Activated CD4-positive, alpha-beta T cell treated with anti-CD3 and anti-CD28 coated beads for 1 hour (primary cell): ENCODE measurements at places on chromosomes 3 and 15.

GRCh38 chr15:64461721-64462162 lies 1.4 kb downstream of the ZNF609 start:
- no peak for DNase-seq

DNA sequence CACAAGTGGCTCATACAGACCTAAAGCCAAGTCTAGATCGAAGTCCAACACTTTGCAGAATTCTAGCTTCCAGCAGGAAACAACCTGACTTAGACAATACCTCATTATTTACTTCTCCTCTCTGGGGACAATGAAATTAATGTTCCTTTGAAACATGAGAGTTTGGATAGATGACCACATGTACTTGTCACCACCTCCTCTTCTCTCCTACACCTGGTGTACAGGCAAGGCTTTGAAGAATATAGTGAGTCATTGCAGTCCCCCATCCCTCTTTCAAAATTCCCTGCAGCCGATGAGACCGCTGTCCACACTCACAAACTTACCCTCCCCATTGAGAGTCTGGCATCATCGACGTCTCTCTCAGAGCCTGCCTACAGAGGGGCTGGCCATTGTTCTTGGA lies 189.0 kb upstream of the HES1 start:
- DNase-seq, result no peak

- no peak for DNase-seq
Observed at GRCh38 chr3:143122089-143122430, 2.5 kb downstream of the CHST2 start.

GRCh38 chr3:67647390-67647878 lies 7.0 kb downstream of the SUCLG2 start:
- no peak for DNase-seq

- DNase-seq, result no peak
Observed at GRCh38 chr3:8800016-8800415, 30.6 kb upstream of the OXTR start.

- no peak for DNase-seq
Observed at GRCh38 chr15:69000725-69001503, 13.6 kb upstream of the NOX5 start.

GRCh38 chr15:48021336-48022086 lies 99.3 kb upstream of the SLC24A5 start:
- DNase-seq, result no peak

DNA sequence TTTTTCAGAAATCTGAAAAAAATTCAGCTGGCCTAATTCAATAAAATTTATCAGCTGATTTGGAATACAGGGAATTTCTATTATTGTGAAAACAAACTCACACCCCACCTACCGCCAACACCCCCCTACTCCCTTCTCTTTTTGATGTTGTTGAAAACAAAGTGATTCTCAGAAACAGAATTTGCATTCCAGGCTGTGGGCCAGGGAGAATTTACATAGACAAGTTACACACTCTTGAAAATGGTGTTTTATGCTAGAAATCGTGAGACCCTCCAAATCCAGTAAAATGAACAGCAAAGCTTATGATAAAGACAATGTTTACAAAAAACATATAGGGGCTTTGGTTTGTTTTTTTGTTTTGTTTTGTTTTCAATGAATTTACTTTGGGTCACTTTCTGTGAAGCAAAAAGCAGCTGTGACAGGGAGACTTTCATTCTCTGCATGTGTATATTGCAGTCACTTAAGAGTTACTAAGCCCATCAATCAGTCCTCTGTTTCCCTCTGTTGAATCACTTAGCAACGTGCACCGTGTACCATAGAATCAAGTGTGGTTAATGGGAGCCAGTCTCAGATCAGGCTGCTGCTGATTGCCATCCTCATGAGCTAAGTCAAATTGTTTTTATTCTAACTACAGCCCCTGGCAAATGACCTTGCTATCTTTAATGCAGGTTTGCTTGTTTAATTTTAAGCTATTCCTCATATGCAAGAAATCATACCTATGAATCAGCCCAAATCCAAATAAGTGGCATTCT lies 159.8 kb downstream of the ALCAM start:
- no peak for DNase-seq

GRCh38 chr15:60483042-60483441 lies 4.1 kb upstream of the ICE2 start:
- no peak for DNase-seq

- DNase-seq, result no peak
Observed at GRCh38 chr15:45586601-45587094, 531 bp upstream of the BLOC1S6 start.

DNA sequence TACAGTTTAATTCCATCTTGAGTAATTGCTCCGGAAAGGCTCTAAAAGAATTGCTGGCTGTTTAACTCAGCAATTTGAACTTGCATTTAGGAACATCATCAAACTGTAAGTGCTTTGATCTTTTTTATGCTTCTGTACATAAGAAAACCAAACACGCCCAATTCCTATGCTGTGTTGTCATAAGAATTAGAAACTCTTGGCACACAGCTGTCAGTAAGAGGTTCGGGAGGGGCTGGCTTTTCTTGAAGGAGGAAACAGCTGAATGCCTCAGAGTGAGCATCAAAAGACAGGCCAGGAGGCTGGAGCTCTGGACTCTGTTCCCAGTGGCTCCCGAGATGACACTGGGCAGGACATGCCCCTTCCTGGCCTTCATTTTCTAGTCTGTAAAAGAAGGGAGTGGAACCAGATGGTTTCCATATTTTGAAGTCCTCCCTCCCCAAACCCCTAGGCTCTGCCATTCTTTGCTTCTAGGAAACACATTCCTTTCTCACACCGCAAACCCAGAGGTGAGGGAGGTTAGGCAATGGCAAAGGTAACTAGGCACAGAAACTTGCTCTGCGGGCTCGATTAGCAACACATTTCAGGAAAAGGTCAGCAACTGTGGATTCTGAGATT lies 73.7 kb upstream of the DLG1 start:
- no peak for DNase-seq

GRCh38 chr3:46632792-46633191 lies 20.5 kb downstream of the FAM240A start:
- no peak for DNase-seq

GRCh38 chr3:158395421-158395820 lies 175.6 kb upstream of the MLF1 start:
- DNase-seq, result no peak

- DNase-seq, result no peak
Observed at GRCh38 chr3:32886911-32887310, 64.5 kb upstream of the CCR4 start.

GRCh38 chr15:96181873-96182301 lies 148.6 kb upstream of the NR2F2 start:
- DNase-seq, result no peak

DNA sequence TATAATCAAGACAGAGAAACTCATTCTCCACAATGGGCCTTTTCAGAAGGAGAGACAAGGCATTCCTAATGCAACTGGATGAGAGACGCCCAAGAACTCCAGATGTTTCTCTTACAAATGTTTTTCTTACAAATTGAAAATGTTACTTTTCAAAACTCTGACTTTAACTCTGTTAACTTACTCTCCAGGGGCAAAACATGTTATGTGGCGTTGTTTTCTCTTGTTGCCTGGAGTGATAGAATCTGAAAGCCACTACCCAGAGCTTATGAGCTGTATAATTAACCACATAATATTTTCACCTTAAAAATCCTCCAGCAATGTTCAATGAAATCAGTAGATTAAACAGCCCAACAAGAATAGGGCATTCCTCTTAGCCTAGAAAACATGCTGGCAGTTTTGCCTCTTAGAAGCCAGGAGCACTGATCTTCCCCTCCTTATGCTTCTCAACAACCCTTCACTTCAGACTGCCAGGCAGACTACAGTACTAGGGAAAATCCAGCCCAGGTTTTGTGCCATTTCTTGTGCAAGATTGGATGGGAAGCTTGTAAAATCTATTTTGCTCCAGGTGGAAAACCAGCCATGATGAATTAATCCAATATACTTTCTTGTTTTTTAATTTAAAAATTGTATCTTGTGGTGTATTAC lies 186.7 kb upstream of the GADL1 start:
- DNase-seq, result no peak

GRCh38 chr15:65824941-65825544 lies 33.0 kb upstream of the DENND4A start:
- DNase-seq, result no peak

DNA sequence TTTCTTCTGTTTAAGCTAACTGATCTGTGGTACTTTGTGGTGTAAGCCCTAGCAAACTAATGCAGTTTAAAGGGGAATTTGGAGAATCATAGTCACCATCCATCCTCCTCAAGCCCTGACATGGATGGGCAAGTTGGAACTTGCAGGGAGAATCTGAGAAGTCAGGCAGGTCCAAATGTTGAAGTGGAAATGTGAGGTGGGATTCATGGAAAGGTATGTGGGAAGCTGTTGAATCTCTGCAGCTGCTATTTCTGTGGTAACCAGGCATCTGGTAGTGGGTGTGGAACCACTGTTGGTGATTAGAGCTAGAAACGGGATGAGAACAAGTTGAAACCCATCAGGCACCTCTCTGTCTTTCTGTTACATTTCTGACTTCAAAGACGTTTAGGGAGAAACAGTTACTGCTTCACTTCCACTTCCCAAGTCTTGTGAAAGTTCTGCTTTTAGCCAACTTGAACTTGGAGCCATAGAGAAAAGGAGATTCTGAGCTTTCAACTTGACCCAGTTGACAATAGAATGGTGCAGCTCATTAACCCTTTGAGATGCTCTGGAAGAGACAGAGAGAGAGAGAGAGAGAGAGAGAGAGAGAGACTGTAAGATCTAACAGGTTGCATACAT lies 38.1 kb upstream of the NMNAT3 start:
- DNase-seq, result no peak

- no peak for DNase-seq
Observed at GRCh38 chr3:9862391-9863057, 17.5 kb downstream of the CIDEC start.

GRCh38 chr15:93974804-93975481 lies 256.4 kb upstream of the MCTP2 start:
- no peak for DNase-seq
